ENCODE measurements at places on chromosomes 4 and X.

- DNase-seq = no peak
Measured at GRCh38 chrX:22538580-22538979, 265.9 kb downstream of the CBLL2 start.

DNA sequence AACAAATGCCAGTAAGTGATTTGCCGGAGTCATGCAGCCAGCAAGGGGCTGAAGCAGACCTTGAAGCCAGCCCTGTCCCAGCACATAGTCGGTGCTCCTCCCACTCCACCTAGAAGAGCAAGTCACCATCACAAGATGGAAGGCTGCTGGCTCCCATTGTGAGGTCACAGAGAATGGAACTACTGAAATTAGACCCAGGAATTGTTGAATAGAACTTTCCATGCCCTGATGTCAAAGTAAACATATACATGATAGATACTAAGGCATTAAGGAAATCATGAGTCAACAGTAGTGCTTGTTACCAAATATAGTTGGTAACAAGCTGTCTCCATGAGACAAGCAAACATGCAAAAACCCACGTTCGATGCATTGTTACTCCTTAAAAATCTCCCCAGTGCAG, 177.1 kb upstream of the MID1 start:
- DNase-seq = no peak

GRCh38 chrX:18654875-18655836, 16.8 kb downstream of the RS1 start:
- DNase-seq = no peak

DNA sequence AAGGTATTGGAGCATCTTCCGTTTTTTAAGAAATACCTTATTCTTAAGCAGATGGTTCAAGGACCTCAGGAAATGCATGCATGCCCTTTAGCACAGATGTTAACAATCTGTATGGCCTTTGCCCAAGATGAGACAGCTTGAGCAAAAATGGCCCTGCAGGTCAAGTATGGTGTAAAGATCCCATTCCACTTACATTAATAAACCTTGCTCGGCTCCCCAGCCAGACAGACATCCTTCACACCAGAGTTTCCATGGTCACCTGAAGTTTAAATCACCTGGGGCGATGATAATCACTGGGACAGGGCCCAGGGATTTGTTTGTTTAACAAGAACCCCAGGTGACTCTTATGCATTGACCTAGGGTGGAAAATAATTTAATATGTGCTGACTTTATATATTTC, 287.0 kb upstream of the NOCT start:
- no peak for DNase-seq

- no peak for DNase-seq
Measured at GRCh38 chrX:150088766-150089518, 150.7 kb upstream of the EOLA2 start.

GRCh38 chrX:145609951-145610511, 207.6 kb upstream of the SLITRK2 start:
- no peak for DNase-seq

- no peak for DNase-seq
Measured at GRCh38 chr4:142883040-142883832, 37.1 kb upstream of the INPP4B start.

- no peak for DNase-seq
Measured at GRCh38 chr4:122783301-122784215, 43.1 kb upstream of the FGF2 start.

DNA sequence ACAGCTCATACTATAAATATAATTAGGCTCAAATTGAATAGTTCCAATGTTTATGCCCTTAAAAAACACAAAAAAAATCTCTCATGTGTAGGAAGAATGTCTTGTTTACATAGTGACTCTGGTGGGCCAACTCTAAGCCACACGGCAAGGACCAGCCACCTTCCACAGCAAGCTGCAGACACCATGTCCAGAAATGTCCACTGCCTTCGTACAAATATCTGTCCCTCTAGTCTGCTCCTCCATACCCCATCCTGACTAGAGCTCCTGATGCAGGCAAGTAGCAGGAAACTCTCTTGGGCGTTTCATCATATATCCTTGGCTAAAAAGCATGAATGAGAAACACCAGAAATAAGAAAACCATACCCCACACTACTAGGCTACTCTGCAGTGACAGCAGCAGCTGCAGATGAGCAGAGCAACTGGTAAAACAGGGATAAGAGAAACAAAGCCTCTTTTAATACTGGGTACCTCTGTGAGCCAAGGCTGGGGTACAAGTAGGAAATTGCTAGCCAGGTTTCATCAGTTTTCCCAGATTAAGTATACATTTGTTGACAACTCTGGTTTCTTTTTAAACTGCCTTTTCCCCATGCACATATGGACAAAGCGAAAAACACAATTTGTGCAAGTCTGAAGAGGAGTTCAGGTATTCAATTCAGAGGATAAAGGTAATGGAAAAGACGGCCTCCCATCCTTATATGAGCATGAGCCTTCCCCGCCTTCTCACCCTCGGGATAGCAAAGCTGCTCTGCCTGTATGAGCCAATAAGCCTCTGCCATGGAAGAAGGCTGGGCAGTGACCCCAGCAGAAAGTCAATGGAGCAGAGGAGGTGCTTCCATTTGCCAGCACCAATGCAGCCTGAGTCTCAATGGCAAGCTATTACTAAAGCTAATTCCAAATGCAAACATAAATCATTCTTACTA, 245.4 kb downstream of the DCLK2 start:
- DNase-seq = no peak

GRCh38 chr4:26727844-26728243, 132.8 kb upstream of the STIM2 start:
- no peak for DNase-seq

- no peak for DNase-seq
Measured at GRCh38 chr4:155706147-155706546, 39.5 kb downstream of the GUCY1A1 start.

DNA sequence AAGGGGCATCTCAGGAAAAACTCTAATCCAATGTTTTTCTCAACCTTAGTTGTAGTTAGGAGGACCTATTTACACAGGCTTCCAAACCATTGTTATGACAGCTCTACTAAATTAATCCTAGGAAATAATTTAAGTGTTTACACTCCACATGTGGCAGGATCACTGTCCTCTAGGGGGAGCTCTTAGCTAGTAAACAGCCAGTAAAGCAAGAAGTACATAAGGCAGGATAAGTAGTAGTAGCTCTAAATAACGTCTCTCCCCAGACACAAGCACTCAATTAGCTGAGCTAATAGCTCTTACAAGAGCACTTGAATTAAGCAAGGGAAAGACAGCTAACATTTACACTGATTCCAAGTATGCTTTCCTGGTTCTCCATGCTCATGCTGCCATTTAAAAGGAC, 37.3 kb downstream of the NUDT11 start:
- no peak for DNase-seq

DNA sequence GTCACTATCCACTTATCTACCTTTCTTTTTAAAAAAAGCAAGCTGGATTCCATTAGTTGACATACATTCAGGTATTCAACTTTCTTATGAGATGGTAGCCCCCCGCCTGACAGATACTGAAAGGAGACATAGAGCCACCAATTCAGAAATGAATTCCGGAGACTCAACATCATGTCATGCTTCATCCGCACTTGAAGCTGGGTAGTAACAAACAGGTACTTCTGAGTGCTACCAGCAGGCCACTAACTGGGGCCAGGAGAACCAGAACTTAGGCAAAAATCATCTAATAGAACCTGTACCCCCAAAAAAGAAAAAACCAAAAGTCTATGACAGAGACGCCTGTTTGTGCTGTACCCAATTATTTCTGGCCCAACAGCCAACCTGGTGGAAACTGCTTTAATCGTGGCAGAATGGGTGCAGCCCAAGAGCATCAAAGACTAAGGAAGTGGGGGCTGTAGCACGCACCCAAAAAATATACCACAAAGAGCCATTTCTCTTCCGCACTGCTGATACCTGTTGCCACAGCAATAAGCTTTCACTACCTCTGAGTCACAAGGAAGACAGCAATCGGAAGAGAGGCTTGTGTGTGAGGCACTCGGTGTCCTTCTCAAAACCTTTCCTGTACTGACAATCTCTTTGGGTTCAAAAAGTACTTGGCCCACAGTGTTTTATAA, 84.8 kb downstream of the AFAP1 start:
- DNase-seq = no peak

DNA sequence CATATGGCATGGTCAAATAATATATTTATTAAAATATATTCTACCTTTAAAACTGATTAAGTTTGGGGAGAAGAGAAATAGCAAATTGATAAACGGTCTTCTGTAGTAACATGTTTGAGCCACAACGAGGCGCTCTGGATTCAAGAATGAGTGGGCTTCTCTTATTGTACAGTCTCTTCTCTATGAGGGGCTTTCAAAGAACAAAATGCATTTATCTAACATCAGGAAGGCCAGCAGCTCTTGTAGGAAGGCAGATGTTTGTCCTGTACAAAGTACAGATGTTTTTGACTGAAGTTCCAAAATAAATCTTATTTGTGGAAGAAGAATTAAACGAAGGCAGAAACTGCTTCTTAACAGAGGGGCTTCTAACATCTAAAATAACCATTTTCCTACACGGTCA, 153.6 kb downstream of the RASL11B start:
- peak; percentile 2 for DNase-seq

DNA sequence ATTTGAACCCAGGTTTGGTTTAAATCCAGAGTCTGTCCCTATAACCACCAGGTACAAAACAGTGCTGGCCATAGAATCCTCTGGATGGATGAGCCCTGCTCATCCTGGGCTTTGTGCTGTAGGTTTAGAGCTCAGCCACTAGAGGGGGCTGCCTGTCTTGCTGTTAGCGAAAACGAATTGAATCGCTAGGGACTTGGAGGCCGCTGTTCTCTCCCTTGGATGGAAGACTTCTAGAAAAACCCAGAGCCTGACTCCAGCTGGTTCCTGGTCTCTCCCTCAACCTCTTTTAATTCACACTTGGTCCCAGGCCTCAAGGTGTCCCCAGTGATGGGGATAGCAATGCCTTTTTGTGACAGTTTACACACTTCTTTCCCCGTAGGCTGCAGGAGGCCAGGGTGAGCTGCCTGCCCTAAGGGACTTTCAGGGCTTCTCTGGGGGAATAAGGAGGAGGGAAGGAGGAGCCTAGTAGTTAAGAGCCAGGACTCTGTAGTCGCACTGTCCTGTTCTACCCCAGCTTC, 8.7 kb downstream of the RIPPLY1 start:
- peak; percentile 21 for DNase-seq

GRCh38 chr4:169092889-169093522, 83.0 kb upstream of the CBR4 start:
- no peak for DNase-seq

DNA sequence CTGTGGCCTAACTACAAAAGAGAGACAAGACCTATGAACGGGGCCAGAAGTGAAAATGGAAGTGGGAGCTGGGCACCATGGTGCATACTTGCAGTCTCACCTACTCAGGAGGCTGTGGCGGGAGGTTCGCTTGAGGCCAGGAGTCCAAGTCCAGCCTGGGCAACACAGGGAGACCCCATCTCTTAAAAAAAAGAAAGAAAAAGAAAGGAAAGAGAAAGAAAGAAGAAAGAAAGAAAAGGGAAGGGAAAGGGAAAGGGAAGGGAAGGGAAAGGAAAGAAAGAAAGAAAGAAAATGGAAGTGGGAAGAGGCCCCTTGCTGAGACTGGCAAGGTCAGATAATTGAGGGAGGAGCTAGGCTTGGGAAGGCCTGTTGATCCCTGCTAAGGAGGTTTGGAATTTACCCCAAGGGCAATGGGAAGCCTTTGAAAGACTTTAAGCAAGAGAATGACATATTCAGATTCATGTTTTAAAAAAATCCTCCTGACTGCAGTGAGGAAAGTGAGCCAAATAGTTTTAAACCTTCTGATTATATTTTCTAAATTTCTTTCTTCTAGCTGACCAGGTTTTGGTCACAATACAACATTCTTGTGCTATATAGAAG, 17.7 kb upstream of the HERC5 start:
- no peak for DNase-seq

GRCh38 chrX:154401918-154402621, 3.9 kb downstream of the RPL10 start:
- DNase-seq = no peak

DNA sequence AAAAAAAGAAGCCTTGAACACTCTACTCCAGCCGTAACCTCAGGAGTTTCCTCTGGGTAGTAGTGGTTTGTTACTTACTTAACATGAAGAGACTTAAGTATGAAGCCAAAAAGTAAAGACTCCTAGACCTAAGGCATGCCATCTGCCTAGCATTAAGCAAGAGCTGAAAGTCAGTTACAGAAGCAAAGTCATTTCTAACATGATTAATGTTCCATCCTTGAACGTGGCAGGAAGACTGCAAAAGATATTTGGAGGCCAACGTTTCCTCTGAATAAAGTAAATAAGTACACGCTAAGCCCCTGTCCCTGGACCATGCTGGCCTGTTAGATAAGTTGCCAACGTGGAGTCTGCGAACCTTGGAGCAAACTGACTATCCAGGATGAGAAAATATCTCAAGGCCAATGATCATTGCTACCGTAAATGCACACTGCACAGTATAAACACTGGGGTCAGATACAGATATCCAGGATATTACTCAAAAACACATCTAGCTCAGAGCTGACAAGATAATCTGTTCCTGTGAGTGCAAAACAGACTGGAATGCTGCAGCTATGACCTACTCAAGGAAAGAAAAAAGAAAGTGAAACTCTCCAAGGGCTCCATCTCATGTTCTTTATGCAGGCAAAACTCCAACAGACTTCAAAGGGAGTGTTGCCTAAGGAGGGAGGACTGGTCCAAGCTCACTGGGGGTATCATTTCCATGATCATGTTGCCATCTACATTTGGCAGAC, 255.8 kb downstream of the COL25A1 start:
- no peak for DNase-seq

- no peak for DNase-seq
Measured at GRCh38 chrX:146658379-146658778, 151.2 kb upstream of the CXorf51B start.

GRCh38 chr4:15779306-15779705, 1.2 kb downstream of the CD38 start:
- DNase-seq = no peak

- no peak for DNase-seq
Measured at GRCh38 chr4:78171482-78171881, 114.4 kb downstream of the FRAS1 start.

GRCh38 chr4:140213116-140213515, 59.1 kb upstream of the MAML3 start:
- no peak for DNase-seq

GRCh38 chr4:33349376-33349775, 2629.2 kb downstream of the PCDH7 start:
- DNase-seq = no peak

DNA sequence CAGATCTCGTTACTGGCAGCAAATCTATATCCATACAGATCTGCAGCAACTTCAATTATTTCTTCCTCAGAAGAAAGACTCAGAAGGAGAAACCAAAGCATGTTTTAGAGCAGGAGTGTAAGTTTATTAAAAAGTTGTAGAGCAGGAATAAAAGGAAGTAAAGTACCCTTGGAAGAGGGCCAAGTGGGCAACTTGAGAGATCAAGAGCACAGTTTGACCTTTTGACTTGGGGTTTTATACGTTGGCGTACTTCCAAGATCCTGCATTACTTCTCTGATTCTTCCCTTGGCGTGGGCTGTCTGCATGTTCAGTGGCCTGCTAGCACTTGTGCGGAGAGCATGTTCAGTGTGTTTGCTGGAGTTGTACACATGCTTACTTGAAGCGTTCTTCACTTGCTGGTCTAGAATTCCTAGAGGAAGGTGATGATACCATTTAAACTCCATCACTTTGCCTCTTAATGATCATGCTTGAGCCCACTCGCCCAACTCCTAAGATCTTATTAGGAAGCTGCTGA, 1114.7 kb upstream of the PABPC4L start:
- DNase-seq = no peak

GRCh38 chr4:93183576-93183975, 645.0 kb upstream of the ATOH1 start:
- no peak for DNase-seq

- DNase-seq = no peak
Measured at GRCh38 chrX:87409113-87409841, 108.3 kb upstream of the KLHL4 start.

Data from stimulated activated CD4-positive, alpha-beta T cell treated with anti-CD3 and anti-CD28 coated beads, Interleukin-1b, Interleukin-23, amount 100 ng/mL, for 24 hours (primary cell).